H9 (cell line): ENCODE measurements at places on chromosomes 16 and 17. TPM values are rescaled to one million over a fixed set of nuclear protein-coding genes. Genes with fewer than 3 reads are reported as not detected.

Gene CHD9NB
- 2.6 and 3.3 TPM in 2 replicates for total RNA-seq

Gene ZP2
- total RNA-seq = not detected in 2 replicates

Gene HCRT
- total RNA-seq = not detected in 2 replicates

Gene KRT40
- not detected in 2 replicates for total RNA-seq

Gene KRTAP4-5
- total RNA-seq = not detected in 2 replicates

Gene NACA2
- total RNA-seq = not detected in 2 replicates

Gene ARL5C
- total RNA-seq = not detected in 2 replicates

Gene SDR42E2
- total RNA-seq = 0.09 TPM in 1 of 2 replicates, not detected in the other

Gene TMEM204
- total RNA-seq = not detected in 2 replicates

Gene KRT15
- 0.35 and 0.87 TPM in 2 replicates for total RNA-seq

Gene NPIPA3
- total RNA-seq = 1.1 and 1.3 TPM in 2 replicates

Gene TBC1D3E
- total RNA-seq = not detected in 2 replicates

Gene TERB1
- not detected in 2 replicates for total RNA-seq

Gene PABPN1L
- total RNA-seq = not detected in 2 replicates

Gene MAP3K14
- total RNA-seq = 7.6 and 7.8 TPM in 2 replicates

Gene AANAT
- total RNA-seq = 0.15 and 0.55 TPM in 2 replicates

Gene ZNF423
- total RNA-seq = 51.5 and 54.0 TPM in 2 replicates
